ENCODE measurements at places on chromosomes 1 and 21.

DNA sequence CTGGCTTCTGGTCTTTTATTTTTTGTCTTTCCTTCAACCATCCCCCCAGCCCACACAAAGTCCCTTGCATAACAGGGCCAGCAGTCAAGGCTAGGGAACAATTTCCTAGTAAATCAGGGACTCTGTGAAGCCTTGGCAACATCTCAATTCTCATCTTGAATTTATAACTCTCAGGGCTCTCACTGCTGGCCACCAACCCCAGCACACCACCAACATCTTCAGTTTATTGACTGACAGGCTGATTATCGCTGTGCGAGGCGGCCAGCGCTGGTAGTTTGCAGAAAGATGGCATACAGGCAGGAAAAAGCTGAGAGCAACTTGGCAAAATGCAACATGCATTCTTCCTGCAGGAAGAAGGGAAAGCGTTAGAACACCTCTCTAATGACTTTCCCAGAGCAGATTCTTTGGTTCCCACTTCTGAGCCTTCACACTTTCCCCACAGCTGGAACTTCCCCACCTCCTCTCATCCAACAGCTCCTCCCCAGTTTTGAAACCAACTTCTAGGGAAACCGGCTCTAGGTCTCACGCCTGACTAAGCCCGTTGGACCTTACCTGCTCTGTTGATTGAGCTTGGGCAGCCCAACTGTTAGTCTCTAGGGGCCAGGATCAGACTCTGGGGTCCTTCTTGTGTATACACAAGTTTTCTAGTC, 26.3 kb upstream of the CSF1 start:
- DNase-seq: no peak

DNA sequence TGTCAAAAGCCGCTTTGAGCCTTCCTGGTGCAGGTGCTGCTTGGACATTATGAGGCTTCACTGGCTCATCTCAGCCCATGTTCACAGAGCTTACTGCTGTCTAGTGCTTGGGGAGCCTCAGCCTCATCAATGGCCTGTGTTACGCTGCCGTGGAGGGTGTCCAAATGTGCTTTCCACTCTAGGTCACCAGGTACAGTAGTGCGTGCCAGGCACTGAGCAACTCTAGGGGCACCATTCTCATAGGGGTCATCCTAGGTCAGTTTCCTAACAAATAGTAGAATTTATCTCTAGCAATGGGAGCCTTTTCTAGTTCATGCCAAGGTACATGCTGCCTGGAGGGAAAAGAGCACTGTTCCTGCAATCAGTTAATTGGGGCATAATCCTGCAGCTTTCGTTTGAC, 193.8 kb downstream of the DYRK1A start:
- no peak for DNase-seq

- DNase-seq: no peak
These were observed 48.3 kb upstream of the NCAM2 start for GRCh38 chr21:20949884-20950283.

DNA sequence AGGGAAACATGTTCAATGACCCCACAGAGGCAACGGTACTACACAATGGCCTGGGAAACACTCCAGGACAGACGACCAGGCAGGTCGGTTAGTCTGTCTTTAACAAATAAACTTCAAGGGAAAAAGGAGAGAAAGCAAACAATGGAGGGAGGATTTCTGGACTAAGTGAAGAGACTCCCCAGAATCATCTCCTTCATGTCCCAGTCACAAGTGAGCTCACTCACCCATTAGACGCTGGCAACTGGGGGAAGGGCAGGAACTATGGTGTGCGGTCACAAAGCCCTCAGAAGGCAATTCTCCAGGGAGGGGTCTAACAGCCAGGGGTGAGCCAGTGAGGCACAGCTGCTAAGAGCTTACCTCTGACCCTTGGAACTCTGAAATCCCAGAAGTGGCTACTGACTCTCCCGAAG, 55.7 kb upstream of the NADK start:
- DNase-seq: no peak

DNA sequence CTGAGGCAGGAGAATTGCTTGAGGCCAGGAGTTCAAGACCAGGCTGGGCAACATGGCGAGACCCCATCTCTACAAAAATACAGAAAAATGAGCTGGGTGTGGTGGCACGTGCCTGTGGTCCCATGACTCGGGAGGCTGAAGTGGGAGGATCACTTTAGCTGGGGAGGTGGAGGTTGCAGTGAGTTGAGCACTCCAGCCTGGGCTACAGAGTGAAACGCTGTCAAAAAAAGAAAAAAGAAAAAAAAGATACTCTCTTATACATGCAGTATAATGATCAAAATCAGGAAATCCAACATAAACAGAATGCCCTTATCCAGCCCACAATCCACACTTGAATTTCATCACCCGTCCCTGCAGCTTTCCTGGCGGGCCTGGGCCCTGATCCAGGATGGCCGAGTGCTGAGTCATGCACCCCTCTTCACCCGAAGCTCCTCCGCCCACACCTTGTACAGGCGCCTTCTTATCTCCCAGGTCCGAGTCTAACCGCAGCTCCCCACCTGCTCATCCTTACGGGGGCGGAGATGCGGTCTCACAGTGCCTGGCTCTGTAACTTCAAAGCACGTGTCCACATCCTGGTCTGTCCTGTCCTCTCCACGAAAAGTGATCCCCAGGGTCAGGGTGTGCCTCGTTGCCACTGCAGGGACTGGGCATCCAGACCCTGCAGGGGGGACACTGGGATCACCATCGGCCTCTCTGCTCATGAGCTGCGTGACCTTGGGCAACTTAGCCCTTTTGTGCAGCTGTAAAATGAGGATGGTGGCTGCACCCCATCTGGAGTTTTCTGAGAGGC, 120.2 kb upstream of the SLC45A1 start:
- peak; percentile 31 for DNase-seq

GRCh38 chr1:39458991-39459390, 32.4 kb upstream of the BMP8A start:
- DNase-seq: peak; percentile 22

DNA sequence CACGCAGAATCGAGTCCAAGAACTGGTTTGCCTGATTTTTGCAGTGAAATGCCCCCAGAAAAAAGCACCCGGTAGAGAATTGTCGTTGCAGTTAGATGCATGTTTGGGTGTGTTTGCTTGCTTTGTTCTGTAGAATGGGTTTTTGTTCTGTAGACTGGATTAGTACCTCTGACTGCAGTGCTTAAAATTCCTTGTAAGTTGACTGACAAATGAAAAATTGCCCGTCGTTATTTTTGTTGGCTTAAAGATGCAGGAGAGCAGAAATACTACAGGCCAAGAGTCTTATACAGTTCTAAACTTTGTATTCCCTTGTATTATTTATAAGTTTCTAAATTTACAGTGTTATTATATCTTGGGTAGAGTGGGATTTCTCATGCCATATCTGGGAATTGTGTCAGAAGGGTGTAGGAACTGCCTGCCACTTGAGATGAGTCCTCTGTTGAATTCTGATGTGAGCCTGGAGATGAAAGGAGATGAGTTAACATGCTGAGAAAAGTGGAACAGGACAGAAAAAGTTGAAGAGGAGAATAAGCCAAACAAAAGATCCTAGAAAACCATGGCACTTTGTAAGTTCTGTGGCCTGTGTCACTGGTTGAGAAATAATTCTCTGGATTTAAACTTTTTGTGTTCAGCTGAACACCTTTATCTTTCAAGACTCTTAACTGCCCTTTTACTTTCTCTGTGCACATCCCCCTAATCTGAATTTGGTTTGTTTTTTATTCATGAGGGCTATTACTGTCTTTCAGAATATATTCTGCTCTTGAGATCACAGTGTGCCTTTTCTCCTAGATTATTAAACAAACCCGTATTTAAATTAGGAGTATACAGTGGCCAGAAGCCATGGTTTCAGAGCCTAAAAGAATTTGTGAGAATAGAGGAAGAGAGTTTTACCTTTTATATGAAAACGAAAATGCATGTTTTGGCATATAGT, 1.4 kb downstream of the DESI2 start:
- no peak for DNase-seq

GRCh38 chr1:179143322-179143721, 61.5 kb downstream of the TOR3A start:
- no peak for DNase-seq

GRCh38 chr21:34992736-34993398, 56.2 kb downstream of the RUNX1 start:
- DNase-seq: no peak

DNA sequence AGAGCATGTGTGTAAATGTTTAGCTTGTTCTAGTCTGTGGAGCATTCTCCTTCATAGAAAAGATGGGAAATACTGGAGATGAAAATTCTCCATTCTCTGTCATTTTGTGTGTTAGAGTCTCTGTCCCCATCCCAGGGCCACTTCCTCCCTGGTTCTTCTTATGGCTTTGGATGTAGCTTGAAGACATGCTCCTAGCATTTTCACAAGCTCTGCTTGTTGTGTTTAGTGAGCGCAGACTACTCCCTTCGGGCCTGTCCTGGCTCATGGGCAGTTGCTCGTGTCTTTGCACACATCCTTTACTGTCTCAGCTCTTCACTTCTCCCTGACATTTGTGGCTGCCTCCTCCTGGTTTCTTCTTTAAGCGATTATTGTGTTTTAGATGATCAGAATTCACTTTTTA, 30.4 kb downstream of the MAPKAPK2 start:
- DNase-seq: no peak

DNA sequence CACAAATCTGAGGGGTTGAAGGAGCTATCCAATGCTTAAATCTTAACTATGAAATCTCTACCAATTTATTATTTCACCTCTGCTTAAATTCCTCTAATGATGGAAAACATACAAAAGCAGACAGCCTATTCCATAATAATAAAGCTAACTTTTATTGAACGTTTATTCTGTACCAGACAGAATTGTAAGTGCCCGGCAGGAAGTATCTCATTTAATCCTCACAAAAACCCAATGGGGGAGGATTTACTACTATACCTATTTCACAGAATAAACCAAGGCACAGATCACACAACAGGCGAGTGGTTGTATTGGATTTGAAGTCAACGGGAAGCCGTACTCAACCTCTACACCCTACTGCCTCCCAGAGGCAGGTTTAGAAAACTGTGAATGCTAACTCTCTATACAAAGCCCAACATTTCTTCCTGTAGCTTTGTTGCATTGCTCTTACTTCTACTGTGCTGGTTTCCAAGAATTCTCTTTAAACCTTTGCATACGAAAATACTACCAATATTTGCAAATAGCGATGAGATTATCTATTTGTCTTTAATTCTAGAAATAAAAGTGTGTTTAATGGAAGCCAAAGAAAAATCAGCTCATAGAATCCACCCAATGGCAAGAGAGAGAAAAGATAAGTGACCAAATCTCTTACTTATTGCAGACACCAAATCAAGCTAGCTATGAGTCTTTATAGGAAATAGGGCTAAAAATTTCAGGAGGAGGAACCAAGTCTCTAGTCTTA, 33.5 kb upstream of the C1orf53 start:
- no peak for DNase-seq

DNA sequence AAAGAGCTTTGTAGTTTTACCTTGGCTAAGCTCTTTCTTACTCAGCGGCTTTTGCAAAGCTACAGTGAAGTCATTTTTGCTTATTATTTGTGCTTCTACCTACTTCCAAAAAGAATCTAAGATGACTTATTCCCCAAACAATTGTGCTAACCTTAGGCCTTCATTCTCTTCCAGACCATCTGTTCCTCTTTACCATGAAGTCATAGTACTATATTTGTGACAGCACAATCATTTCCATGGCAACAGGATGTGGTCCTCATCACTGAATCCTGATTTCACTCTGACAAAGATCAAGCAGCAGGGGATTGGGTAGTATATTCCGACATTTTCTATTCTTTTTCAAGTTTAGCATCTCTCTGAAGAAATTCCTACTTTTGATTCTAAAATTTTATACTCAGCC, 24.8 kb upstream of the NMNAT2 start:
- DNase-seq: no peak

DNA sequence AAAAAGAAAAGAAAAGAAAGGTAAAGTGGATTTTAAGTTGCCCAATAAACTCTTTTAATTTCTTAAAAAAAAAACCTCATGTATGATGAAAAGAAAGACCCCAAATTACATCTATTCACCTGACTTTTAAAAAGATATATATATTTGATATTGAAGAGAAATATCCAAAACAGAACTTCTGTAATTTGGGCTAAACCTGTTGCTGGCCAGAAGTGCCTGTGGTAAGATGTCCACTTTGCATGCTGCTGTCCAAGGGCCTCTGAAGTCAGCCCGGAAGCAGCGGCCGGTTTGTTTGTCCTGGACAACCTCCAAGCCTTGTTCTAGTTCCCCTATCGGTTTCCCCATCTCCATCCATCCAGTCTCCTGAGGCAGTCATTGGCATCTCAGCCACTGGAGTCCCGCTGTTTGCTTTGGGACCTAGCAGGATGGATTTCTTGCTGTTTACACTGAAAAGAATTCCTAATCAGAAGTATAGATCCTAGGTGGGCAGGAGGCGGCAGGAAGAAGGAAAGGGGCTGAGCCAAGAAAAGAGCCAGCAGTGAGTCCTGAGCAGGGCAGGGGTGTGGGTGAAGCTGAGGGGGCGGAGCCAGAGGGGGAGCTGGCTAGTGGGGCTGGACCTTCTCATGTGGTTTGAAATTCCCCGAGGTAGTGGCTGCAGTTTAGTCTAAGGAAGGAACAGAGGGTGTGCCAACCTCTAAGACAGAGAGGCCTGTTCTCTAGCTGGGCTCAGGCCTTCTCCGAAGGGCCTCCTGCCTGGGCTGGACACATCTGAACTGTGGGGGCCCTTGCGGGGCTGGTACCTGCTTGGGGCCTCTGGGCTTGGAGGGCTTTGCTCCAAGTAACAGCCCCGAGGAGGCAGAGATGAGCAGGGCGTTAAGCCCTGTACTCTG, 3.3 kb downstream of the NCMAP start:
- no peak for DNase-seq

- no peak for DNase-seq
These were observed 71.1 kb upstream of the CD34 start for GRCh38 chr1:207981976-207982375.

DNA sequence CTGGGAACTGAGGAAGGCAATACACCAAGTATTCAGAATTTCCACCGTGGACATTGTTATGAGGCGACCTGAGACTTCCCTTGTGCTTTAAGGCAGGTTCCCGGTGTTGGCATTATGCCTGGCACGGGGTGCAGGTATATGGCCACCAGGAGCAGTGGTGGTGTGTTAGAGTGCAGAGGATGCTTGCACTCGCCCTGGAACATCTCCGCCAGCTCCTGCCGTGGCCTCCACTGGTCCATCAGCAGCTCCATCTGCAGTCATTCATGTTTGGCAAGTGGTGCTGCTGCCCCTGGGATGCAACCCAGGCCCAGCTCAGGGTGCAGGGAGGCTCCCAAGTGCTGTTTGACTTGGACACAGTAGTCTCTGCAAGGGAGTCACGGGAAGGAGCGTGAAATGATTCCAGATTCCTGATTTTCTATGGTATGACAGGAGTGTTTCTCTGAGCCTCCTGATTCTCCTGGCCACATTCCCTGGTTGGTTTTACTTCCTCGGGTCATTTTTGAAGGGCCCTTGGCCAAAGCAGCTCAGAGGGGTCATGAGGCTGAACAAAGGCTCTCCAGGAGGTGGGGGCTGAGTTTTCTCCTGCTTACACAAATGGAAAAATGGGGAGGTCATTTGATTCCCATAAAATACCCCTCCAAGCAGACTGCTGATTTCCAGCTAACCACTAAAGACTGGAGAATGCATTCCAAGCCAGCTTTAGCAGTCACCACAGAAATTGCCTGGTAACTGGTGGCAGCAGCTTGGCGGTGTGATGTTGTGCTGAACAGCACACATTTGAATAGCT, 60.4 kb upstream of the PSEN2 start:
- no peak for DNase-seq

Measured in DMS79 (cell line).